Activated CD8-positive, alpha-beta T cell treated with anti-CD3 and anti-CD28 coated beads for 36 hours (primary cell): ENCODE measurements at places on chromosomes 4 and X. TPM values are rescaled to one million over a fixed set of nuclear protein-coding genes. Genes with fewer than 3 reads are reported as not detected.

DNA sequence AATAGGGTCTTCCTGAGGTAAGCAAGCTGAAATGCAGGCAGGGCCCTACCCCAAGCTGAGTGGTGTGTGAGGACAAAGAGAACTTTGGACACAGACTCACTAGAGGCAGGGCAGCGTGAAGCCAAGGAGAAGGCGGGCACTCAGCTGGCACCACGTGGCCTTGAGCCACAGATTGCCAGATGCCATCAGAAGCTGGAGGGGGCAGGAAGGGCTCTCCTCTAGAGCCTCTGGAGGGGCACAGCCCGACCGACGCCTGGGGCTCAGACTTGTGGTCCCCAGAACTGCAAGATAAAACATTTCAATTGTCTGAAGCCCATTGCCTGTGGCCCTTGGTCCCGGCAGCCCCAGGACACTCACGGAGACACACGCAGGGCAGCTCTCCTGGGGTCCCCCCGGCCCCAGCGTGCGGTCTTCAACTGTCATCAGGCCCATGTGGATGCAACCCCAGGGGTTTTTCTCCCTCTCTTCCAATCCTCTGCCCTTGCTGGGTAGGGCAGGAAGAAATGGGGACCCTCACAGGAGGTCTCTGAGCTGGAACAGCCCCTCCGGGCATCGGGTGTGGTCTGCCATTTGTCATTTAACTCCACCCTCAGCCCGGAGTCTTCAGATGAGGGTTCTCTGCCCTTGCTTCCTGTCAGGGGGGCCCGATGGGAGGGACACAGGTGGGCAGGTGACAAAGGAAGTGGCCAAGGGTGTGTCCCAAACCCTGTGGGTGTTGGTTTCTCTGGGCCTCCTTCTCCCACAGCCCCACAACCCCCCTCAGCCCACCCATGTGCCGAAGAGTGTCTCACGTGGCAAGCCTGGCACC is 22.2 kb downstream of the HMX1 start:
- no peak for DNase-seq

DNA sequence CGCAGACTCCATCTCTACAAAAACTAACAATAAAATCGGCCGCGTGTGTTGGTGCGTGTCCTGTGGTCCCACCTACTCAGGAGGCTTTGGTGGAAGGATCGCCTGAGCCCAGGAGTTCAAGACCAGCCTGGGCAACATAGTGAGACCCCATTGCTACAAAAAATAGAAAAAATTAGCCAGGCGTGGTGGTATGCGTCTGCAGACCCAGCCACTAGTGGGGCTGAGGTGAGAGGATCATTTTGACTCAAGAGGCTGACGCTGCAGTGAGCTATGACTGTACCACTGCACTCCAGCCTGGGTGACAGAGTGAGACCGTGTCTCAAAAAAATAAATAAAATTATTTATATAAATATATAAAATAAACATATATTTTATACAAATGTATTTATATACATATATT is 22.3 kb downstream of the ASMTL start:
- DNase-seq: peak; percentile 46

- DNase-seq: no peak
These were observed 11.0 kb downstream of the SRD5A3 start for GRCh38 chr4:55356991-55357461.

The ZBTB49 gene
- total RNA-seq: 4.8 TPM

DNA sequence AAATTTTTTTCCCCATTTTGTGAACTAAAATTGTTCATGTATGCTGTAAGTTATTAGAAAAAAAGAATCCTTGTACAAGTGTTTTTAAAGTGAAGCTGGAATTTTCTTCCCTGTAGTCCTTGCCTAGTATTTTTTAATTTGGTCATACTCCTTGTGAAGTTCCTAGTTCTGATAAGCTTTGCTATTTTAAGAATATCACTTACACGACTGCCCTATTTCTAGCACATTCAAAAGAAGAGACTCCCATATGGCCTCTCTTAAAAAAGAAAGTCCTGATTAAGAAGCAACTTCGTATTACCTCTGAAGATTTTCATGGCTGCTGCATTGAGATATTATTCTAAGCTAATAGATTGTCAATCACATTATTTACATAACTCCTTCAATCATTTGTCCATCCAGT is 87.2 kb downstream of the KLHL8 start:
- DNase-seq: no peak
